GM19239 (cell line): ENCODE measurements at places on chromosomes 16 and 17.
A peak's percentile ranks its signal among the peaks of the same experiment; 100 is the strongest.

GRCh38 chr17:28737770-28738679 lies 5.8 kb upstream of the TRAF4 start:
- peak; percentile 75 for DNase-seq

DNA sequence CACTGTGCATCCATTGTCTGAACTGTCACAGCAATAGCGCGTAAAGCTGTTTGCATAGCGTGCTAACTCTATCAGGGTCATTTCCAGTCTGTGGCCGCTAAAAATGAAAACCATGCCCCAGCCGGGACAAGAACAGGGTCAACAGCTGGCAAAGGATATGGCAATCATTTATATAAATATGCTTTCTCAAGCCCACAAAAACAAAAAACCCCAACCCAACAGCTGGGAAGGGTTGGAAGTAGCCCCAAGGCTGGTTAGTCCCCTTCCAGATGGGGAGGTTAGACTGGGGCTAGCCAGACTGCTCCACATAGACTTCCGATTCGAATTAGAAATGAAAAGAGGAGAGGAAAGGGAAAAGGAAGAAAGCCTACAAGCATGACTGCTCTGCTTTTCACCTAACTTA lies 203.3 kb upstream of the TBX2 start:
- no peak for DNase-seq

DNA sequence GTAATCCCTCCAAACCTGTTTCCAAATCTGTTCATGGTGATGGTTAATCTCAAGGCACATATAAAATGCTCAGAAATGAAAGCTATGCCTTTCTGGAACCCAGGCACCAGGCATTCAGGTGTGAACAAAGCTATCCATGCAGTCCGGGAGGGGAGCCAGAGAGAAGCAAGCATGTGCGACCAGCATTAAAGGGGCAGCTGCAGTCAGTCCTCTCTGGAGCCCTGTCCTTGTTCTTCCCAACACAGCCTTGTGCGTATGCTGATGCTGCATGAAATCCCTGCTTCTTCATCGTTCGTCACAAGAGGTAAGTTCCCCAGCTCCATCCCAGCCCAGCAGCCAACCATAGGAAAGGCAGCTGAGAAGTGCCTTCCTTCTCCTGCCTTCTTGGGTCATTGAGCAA lies 148.7 kb downstream of the GRIN2A start:
- DNase-seq, result no peak

- no peak for DNase-seq
Measured at GRCh38 chr17:30389756-30390300, 11.1 kb downstream of the CPD start.

GRCh38 chr17:66351033-66351432 lies 48.6 kb downstream of the PRKCA start:
- DNase-seq, result no peak

DNA sequence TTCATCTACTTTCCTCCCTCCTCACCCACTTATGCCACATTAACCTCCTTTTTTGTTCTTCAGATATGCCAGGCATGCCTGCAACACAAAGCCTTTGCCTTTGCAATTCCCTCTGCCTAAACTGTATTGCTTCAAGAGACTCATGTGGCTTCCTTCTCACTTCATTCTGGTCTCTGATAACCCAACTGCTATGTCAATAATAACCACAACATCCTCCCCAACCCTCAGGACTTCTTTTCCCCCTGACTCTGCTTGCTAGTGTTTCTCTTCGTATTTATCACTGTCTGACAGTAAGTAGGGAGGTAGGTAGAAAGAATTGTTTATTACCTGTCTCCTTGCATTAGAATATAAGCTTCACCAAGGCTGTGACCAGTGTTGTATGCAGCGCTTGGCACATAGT lies 22.4 kb downstream of the RBL2 start:
- no peak for DNase-seq

GRCh38 chr17:75876938-75877751 lies 1.2 kb downstream of the TRIM47 start:
- DNase-seq, result no peak
